Right lung (tissue), 10 donors: ENCODE measurements at places on chromosomes 13 and 19. TPM values are rescaled to one million over a fixed set of nuclear protein-coding genes. Genes with fewer than 3 reads are reported as not detected.
A peak's percentile ranks its signal among the peaks of the same experiment; 100 is the strongest.

Gene ZNF888
- polyA plus RNA-seq = 13.5 TPM

Gene MICOS13
- polyA plus RNA-seq = 66.9 TPM

DNA sequence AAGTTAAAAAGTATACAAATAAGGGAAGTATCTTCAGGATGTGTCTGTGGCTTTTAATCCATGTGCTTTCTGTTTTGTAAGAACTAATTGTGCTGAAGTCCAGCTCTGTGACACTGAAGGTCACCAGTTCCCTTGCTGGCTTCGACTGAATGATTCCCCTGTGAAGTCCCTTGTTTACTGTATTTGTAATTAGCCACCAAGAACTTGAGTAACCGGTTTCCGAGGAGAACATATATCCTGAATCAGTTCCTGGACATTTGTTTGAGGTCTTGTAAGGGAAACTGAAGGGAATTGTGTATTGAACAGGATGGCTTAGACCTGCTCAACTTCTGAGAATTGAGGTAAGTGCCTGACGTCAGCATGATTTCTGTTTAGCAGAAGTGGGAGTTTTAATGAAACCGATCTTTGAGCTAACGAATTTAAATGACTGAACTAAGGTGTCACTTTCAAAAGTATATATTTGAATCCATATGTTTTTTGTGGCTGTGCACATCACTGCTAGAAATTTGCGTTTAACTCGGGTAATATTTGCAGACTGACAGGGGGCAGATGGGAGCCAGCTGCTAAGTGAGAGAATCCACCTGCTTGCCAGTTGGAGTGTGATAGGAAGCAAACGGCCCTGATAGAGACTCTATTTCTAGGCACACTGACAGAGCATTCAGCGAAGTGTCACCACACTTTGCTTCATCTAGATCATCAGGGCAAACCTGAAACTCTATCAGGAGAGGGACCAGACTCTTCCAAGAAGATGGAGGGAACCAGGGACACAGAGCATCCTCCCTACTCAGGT lies 530.0 kb downstream of the RFC3 start:
- peak; percentile 19 for DNase-seq

GRCh38 chr19:3499738-3500428 lies 591 bp downstream of the DOHH start:
- DNase-seq = no peak

Gene PODNL1
- 1.2 TPM for polyA plus RNA-seq

GRCh38 chr19:531753-532560 lies at the start of gene CDC34:
TSS of gene CDC34 (plus strand) at chr19:531760. CDS start at chr19:531932, 172 bp downstream.
- no peak for DNase-seq

DNA sequence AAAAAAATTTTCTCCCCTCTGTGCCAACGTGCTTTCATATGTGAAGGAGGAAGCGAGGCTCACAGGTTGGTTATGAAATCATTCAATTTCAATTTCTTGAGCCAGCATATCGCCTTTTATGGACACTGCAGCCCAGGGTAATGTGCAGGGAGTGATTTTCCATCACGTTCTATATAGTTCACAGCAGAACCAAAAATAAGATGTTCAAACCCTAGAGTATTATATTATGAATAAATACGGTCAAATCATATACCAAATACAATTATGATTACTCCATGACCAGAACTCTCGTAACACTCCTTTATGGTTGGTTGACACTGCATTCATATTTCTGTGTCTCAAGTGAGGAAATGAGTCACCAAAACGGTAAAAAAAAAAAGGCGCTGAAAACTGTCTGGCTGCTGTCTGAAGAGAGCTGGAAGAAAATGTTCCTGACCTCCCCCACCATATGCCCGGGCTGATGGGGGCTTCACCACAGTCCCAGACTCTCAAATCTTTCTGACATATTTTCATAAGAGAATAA lies 75.8 kb upstream of the UBAC2 start:
- no peak for DNase-seq

DNA sequence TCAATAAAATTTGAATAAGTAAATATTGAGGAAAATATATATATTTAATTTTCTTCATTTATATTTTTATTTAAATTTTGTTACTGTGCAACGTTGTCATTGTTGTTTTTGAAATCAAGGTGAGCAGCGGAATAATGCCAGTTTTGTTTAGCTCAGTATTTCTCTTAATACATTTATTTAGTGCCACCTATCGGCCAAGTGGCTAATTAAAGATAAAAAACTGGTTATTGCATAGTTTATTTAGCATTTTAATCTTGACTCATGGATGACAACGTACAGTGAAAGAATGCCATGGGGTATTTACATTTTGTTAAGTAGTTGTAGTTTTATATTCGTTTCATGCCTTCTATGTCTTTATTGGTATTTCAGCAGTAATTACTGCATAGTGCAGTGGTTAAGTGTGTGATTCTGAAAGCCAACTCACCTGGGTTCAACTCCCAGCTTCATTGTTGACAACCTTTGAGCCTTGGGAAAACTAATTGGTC lies 265.9 kb downstream of the MYO16 start:
- no peak for DNase-seq

Gene TUBA3C
- polyA plus RNA-seq = not detected

Gene WDR88
- 0.94 TPM for polyA plus RNA-seq

DNA sequence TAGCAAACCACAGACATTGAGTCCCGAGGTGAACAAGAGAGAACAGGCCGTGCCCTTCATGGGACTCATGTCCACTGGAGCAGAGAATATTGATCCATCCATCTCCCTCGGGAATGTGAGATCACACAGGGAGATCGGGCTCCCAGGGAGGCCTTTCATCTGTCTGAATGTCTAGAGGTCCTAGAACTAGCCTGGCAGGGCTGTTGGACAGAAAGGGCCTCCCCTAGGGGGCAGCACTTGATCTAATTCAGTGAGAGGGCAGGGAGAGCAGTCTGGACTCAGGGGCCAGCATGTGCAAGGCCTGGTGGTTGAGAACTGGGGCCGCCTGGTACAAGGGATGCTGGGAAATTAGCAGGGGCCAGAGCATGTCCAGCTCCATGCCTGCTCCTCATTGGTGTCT lies 4.3 kb downstream of the RUVBL2 start:
- DNase-seq = no peak
